CMK (cell line): ENCODE measurements at places on chromosomes 12 and 14.

DNA sequence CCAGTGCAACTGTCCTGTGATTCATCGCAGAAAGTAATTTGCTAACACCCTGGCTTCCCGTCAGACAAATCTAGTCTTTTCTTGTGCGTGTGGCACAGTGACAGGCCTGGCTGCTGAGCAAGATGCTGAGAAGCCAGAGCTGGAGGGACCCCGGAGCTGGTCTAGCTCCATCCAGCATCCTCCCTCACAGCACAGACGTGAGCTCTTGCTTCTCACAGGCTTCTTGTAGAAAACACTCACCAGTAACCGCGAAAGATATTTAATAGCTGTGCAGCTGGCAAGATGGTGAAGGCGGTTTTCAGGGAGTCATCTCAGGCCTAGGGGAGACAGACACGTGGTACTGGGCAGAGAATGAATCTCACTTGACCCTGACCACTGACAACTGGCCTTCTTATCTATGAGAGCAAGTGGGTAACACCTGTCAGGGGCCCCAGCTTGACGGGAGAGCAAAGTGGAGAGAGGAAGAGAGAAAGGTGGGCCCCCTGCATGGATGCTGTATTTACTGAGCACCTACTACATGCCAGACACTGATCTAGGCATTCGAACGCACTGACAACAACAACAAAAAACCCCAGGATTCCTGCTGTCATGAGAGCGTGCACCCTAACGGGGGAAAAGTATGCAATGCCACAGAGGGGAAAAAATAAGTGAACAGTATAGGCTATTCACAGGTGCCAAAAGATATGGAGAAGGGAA lies 63.3 kb downstream of the CCDC88C start:
- no peak for DNase-seq

GRCh38 chr12:119327471-119327870 lies 7.1 kb upstream of the CCDC60 start:
- no peak for DNase-seq

GRCh38 chr12:108750526-108750925 lies 19.2 kb upstream of the CORO1C start:
- no peak for DNase-seq

GRCh38 chr12:24212496-24212895 lies 263.0 kb upstream of the SOX5 start:
- no peak for DNase-seq

GRCh38 chr14:21846227-21846885 lies 172.7 kb upstream of the OR4E1 start:
- DNase-seq = no peak
